ENCODE measurements at places on chromosomes 16 and 17.
A peak's percentile ranks its signal among the peaks of the same experiment; 100 is the strongest.

GRCh38 chr17:81512562-81513371 is at the start of gene ACTG1:
Gene ACTG1, minus strand, starts transcription at chr17:81512799. Its CDS starts 445 bp downstream, at chr17:81512354.
- DNase-seq, result peak; percentile 94

- no peak for DNase-seq
These were observed 6.1 kb downstream of the OR1A1 start for GRCh38 chr17:3213587-3213986.

DNA sequence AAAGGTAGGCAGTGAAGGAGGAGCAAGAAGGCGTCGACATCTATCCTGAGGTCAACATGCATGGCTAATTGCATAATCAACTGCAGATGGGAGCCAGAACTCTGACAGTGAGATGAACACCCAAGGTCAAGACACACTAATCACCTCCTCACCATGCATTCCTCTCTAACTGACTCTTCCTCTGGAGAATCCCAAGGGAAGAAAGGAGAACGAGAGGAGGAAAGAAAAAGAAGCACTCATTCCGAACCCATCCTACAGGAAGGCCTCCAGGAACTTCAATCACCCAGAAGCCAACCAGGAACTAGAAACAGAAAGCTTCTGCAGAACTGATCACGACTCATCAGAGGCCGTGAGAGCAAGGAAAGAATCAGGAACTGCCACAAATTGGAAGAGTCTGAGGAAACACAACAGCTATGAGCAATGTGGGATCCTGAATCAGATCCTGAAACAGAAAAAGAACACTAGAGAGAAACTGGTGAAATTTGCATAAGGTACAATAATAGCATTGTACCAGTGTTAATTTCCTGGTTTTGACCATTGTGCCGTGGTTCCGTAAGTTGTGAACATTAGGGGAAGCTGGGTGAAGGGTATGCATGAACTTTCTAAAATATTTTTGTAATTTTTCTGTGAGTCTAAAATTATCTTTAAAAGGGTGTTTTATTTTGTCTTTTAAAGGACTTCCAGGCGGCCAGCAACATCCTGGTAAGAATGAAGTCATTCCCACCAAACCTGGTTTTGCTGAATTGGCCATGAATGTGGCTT is 10.0 kb upstream of the BEAN1 start:
- DNase-seq, result no peak

GRCh38 chr17:31405890-31406371 is 14.5 kb downstream of the RAB11FIP4 start:
- no peak for DNase-seq

GRCh38 chr17:199806-200545 is 18.5 kb upstream of the DOC2B start:
- DNase-seq, result no peak

DNA sequence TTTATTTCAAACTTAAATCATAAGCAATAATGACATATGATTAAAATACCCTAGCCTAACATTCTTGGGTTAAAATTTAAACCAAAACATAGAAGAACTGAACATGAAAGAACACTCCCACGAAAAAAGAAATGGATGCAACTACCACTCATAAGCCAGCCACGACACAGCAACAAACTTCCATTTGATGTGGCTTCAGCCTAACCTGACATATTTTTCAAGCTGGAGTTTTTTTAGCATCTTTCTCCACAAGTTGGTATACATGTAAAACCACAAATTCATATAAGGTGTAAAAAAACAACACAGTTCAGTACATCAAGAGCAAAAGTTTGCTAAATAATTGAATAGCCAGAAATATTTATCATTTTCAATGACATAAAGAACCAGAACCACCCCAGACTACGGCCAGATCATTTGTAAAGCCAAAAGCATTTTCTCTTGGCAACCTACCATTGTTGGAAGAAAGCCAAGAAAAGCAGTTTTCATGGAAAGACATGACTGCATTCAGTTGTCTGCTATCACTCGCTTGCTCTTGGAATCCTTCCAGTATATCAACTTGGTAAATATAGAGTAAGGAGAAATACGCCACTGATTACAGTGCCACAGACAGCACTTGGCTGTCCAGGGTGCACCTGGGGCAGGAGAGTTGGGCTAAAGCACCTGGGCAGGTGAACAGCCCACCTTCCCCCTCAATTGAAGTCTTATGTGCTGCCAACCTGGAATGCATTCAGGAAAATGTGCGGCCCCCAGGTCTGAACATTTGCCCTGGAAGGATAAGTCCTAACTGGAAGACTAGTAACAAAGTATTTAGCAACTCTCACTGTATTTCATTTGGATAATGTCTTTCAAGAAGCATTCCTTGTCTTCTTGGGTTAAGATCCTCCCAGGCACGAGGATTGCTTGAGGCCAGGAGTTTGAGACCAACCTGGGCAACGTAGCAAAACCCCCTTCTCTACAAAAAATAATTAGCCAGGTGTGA is 60.5 kb downstream of the CREBBP start:
- DNase-seq, result no peak

DNA sequence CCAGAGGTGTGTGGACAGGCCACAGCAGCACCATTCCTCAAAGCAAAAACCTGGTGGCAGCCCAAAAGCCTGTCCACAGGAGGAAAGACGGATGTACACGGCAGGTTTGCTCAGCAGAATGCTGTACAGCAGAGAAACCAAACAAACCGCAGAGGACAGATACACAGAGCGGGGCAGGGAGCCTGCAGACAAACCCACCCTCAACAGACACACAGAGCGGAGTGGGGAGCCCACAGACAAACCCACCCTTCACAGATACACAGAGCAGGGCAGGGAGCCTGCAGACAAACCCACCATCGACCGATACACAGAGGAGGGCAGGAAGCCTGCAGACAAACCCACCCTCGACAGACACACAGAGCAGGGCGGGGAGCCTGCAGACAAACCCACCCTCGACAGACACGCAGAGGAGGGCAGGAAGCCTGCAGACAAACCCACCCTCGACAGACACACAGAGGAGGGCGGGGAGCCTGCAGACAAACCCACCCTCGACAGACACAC is 53.0 kb upstream of the METRNL start:
- DNase-seq, result no peak

- DNase-seq, result no peak
These were observed 4.0 kb downstream of the EFNB3 start for GRCh38 chr17:7709031-7709430.

- DNase-seq, result no peak
These were observed 16.5 kb downstream of the CNTNAP1 start for GRCh38 chr17:42698736-42699414.

DNA sequence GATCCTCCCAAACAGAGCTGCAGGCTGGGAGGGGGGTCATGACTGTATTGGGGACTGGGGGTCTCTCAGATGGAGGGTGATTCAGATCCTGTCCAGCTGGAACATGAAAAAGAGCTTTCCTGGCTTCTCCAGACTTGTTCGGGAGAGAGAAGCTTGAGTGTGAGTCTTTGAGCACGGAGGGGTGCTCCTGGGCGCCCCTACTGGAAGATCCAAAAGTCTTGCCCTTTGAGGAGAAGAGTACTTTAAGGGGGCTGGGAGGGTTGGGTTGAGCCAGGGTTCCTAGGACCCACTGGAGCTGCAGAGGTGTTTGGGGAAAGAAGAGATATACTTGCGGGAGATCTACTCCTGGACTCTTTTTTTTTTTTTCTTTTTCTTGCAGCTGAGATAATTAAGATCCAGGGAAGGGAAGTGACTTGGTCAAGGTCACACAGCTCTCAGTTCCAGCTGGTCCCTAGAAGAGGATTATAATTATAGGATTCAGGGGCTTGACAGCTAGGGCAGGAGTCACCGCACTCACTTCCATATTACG is 8.4 kb downstream of the RARA start:
- peak; percentile 62 for DNase-seq

DNA sequence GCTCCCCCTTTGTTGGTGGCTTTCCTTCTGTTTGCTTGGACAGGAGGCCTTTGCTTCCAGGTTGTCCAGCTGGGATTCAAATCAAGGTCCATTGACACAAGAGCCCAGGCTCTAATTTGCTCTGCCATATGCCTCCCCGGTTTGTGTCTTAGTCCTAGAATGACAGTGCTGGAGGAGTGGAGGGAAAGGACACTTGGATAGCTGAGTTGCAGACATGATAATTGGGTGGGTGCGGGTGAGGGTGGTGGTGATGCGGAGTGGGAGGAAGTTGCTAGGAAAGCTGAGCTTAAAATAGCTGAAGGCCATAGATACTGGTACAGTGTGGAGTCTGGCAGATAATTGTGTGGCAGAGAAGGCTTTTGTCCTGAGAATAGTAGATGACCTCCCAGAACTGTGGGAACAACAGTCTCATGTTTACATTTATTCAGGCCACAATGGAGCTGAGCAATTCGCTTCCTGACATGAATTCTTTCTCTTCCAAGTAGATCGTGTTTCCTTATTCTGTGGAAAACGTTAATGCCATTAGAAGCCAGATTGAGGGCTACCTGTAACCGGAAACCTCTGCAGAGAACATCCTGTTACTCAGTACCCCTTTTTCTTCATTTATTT is 23.8 kb downstream of the SEC14L1 start:
- DNase-seq, result no peak

- no peak for DNase-seq
These were observed 31.5 kb upstream of the LITAF start for GRCh38 chr16:11618107-11618717.

GRCh38 chr17:63275971-63276745 is 169.9 kb downstream of the CYB561 start:
- no peak for DNase-seq

GRCh38 chr16:69123910-69124309 is 8.5 kb downstream of the CHTF8 start:
- DNase-seq, result peak; percentile 74

GRCh38 chr16:57648581-57649442 is 19.3 kb upstream of the ADGRG3 start:
- DNase-seq, result peak; percentile 87

DNA sequence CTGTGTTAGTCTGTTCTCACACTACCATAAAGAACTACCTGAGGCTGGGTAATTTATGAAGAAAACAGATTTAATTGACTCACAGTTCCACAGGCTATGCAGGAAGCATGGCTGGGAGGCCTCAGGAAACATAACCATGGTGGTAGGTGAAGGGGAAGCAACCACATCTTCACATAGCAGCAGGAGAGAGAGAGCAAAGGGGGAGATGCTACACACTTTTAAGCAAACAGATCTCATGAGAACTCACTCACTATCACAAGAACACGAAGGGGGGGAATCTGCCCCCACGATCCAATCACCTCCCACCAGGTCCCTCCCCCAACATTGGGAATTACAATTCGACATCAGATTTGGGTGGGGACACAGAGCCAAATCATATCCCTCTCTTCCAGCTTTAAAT is 31.8 kb upstream of the NXPH3 start:
- no peak for DNase-seq

GRCh38 chr17:37413875-37414519 is 7.3 kb downstream of the TADA2A start:
- DNase-seq, result no peak

- DNase-seq, result no peak
These were observed 316.3 kb downstream of the CBLN1 start for GRCh38 chr16:48965386-48965785.

- no peak for DNase-seq
These were observed 98.1 kb upstream of the CCL2 start for GRCh38 chr17:34156741-34157589.

DNA sequence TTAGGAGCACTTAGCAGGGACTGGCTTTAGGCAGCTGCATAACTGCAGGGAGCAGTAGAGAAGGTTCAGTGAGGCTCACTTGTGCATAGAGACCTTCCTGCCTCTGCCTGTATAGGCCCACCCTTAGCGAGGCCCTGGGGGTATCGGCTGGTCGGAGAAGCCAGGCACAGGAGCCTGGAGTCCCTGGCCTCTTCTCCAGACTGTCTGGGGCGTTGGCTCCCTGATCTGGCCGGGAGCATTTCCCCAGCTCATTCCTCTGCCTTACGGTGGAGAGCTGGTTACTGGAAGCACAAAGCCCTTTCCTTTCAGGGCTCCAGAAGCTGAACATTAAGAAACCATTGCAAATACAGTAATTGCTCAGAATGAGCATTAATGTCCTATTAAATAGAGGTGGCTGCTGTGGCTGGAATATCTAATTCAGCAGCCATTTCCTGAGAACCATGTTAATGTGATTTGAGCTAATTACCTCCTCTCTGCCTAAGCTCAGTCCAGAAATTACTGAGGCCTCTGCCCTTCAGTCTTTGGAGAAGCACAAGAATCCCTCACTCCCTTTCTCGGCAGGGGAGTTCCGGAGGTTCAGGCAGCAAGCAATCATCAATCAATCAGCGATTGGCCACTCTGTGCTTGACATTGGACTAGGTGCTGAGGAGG is 18.8 kb upstream of the TMEM220 start:
- DNase-seq, result no peak

GRCh38 chr17:66778531-66779236 is 56.2 kb upstream of the CACNG5 start:
- no peak for DNase-seq

- DNase-seq, result no peak
These were observed 25.8 kb downstream of the CRISPLD2 start for GRCh38 chr16:84845496-84846002.

DNA sequence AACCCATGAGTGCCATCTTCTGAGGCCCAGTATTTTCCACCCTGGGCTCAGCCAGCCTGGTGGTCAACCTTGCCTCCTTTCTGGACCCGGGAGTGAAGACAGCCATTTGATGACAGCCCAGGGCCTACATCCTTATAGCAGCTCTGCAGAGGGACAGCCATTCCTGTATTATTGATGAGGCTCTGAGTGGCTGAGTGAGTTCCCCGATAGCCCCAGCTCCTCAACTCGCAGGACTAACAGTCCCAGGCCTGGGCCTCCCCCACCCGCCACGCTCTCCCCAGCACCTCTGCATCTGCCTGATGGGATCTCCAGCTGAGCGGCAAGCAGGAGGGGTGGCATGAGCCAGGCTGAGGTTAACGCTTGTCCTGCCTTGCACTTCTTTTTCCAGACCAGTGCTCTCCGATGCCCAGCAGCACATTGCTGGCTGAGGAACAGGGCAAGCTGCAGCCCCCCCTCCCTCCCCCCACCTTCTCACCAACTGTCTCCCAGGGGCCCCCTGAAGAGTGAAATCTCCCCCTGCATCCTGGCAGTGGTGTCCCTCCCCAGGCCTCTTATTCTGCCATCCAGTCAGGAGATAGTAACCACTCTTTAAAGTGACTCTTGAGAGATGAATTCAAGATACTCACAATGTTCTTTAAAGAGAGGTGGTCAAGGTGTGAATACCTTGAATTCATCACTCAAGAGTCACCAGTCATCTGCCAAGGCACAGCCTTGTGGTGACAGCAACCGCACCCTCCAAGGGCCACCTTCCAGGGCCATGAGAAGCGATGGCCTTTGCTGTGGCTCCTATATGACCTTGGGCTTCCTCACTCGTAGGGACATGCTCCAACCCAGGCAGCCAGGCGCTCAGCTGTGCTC is 23.5 kb downstream of the CACNG5 start:
- no peak for DNase-seq

GRCh38 chr16:10202649-10203048 is 20.4 kb upstream of the GRIN2A start:
- DNase-seq, result no peak
